ENCODE measurements at places on chromosomes 13 and 19.
A peak's percentile ranks its signal among the peaks of the same experiment; 100 is the strongest.

GRCh38 chr19:51367255-51367564, 1.0 kb upstream of the ETFB start:
- DNase-seq, result no peak

DNA sequence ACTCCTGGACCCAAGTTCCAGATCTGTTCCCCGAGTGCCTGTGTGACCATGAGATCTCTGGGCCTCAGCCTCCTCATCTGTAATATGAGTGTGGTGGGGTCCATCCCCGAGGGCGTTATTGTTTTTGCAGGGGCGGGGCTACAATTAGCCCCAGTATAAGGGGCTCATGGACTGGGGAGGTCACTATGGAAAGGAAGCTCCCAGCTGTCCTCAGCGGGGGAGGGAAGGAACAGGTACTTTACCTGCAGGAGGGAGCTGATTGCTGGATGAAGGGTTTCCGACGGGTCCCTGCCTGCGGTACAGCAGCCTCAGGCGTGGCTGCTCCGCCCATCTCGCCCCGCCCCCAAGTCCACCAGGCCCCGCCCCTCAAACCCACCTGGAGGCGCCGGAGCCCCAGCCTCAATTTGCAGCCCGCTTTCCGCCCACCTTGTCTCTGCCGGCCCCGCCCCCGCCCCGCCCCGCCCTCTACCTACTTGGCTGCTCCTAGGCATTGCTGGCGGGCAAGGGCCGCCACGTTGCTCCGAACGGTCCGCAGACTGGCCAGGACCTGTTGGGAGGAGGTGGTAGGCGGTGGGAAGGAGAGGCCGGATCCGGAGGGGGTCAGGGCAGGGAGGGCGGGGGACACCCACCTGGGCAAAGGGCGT, 5.5 kb downstream of the PDE4C start:
- DNase-seq, result no peak

DNA sequence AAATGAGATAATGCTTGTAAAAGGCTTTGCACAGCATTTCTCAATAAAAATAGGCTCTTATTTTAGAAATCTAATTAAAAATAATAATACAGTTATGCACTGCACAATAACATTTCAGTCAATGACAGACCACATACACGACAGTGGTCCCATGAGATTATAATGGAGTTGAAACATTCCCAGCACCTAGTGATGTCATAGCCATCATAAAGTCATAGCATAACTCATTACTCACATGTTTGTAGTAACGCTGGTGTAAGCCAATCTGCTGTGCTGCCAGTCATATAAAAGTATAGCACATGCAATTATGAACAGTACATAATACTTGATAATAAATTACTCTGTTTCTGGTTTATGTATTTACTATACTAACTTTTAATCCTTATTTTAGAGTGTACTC, 12.7 kb upstream of the SERPINE3 start:
- no peak for DNase-seq

- DNase-seq, result no peak
Measured at GRCh38 chr13:59674616-59675015, 489.1 kb downstream of the DIAPH3 start.

DNA sequence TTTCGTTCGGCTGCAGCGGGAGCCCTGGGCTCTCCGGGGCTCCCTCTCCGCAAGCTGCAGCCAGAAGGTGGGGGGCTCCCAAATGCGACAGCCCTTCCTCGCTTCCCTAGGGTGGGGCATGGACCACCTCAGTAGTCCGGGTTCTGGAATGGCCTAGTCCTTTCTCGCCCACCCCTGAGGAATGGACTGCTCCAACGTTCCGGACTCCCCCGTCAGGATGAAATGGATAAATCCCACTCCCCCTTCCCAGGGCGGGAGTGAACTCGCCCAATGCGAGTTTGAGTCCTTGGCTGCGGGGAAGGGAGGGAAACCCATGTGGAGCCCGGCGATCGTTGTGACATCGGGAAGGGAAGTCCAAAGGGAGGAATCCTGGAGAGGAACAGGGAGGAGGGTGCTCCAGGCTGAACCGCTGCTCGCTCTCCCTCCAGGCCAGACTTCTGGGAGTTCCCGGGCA, 5.5 kb downstream of the HRC start:
- DNase-seq, result peak; percentile 91

DNA sequence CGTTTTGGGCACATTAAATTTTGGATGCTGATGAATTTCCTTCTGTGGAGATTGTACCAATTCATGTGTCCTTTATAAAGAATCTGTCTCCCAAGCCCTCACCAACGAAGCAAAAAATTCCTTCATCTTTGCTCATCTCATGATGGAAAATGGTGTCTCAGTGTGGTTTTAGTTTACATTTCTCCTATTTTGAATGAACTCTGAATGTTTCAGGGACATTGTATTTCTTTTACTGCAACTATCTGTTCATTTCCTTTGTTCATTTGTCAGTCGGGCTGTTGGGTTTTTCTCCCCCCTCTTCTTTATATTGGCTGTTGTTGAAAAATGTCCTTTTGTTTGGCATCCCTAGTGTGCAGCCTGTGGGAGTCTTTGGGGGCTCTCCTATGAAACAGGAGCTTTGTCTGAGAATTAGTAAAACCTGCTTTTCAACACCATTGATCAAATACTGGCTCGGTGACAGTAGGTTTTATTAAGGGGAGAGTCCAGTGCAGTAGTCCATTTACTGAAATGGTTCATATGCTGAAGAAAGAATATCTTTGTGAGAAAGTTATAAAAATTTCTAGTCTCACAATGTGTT, 91.3 kb upstream of the C1QTNF9B start:
- DNase-seq, result no peak

GRCh38 chr13:114128624-114129522, 3.5 kb downstream of the RASA3 start:
- DNase-seq, result no peak

DNA sequence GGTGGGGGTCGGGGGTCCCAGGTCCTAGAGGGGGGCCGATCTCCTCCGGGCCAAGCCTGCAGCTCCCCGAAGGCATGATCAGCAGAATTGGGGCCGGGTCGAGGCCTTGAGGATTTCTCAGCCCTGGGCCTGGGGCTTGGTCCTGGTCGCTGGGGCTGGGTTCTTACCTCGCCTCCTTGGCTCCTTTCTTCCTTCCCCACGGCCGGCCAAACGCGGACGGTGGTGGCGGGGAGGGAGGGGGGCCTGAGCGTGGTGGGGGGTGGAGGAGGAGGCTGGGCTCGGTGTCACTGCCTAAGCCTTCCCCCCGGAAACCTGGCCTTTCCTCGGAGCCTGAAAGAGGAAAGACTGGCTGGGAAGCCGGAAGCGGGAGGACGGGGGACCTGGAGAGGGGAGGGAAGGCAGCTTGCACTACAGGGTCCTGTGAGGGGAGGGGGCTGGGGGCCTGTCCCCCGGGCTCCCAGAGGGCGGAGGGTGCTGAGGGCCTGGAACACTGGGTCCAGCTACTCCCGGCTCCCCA, at the start of gene ZNF579:
TSS of gene ZNF579 (minus strand) at position 221 of the 517 bp plus-strand sequence. CDS start 1,209 bp downstream, outside the sequence.
- DNase-seq, result peak; percentile 88

- DNase-seq, result no peak
Measured at GRCh38 chr19:31315652-31316051, 33.6 kb downstream of the TSHZ3 start.

DNA sequence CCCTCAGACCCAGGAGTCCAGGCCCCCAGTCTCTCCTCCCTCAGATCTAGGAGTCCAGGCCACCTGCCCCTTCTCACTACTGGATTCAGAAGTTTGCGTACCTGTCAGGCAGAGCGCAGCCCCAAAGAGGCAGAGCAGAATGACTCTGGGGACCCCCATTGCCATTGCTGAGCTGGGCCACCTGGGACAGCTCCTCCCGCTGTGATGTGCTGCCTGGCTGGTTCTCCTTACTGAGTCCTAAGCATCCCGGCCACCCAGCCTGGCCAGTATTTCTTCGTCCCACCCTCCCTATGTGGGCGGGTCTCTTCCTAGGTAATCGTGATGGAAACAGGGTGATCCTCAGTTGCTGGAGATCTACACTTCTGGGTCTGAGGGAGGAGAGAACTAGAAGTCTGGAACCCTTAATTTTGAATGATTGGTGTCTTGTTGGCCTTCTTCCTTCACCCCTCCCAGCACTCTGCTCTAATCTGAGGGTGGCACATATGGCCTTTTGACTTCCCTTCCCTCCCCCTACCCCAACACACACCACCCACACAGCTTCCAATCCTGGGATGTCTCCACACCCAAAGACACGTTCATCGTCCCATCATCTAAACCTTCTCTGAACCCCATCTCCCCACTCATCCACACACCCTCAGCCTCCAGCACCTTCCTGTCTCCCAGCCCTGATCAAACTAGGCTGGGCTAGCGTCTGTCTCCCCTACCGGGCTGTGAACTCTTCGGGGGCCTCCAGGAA, at the start of gene LYPD5:
TSS of gene LYPD5 (minus strand) at position 232 of the 736 bp plus-strand sequence. CDS start at position 165, 67 bp downstream.
- no peak for DNase-seq

- DNase-seq, result no peak
Measured at GRCh38 chr13:20719783-20720182, 16.3 kb downstream of the IL17D start.

DNA sequence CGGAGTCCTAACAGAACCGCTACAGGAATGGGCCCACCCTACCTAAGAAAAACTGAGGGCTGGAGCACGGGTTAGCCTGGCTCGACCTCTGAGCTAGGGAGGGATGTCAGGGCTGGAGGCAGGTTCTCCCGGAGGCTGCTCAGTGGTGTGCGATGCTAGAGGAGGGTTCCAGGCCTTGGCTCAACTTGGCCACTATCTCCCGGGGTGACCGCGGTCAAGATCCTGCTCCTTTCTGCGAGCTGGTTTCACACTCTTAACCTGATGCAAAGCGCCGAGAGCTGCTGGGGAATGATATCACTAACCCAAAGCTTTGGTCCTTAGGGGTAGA, 301 bp downstream of the POP4 start:
- DNase-seq, result no peak

GRCh38 chr19:1396019-1396767, 5.1 kb downstream of the GAMT start:
- no peak for DNase-seq

- DNase-seq, result no peak
Measured at GRCh38 chr13:43852923-43853404, 26.6 kb downstream of the CCDC122 start.

DNA sequence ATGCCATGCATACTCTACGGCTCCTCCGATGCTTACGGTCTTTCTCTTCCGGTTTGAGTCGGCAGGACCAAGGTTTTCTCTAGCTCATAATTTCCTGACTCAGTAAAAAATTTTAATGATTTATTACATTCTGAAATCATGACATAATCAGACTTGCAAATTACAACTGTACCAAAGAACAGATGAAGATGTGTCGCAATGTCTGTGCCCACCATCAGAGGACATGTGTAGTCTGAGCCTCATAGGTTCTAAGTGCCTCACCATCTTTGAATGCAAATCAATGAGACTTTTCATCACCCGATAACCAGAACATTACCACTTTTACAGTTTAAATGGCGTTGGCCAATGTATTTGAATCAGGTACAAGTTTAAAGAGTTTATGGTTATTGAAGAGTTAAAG, 213.1 kb downstream of the NHLRC3 start:
- no peak for DNase-seq

GRCh38 chr13:85799097-85799582, at the start of gene SLITRK6:
TSS of gene SLITRK6 (minus strand) at chr13:85799419. CDS start at chr13:85796508, 2,911 bp downstream.
- DNase-seq, result no peak
